Effector CD4-positive, alpha-beta T cell (primary cell): ENCODE measurements at places on chromosomes 3 and 15.
A peak's percentile ranks its signal among the peaks of the same experiment; 100 is the strongest.

DNA sequence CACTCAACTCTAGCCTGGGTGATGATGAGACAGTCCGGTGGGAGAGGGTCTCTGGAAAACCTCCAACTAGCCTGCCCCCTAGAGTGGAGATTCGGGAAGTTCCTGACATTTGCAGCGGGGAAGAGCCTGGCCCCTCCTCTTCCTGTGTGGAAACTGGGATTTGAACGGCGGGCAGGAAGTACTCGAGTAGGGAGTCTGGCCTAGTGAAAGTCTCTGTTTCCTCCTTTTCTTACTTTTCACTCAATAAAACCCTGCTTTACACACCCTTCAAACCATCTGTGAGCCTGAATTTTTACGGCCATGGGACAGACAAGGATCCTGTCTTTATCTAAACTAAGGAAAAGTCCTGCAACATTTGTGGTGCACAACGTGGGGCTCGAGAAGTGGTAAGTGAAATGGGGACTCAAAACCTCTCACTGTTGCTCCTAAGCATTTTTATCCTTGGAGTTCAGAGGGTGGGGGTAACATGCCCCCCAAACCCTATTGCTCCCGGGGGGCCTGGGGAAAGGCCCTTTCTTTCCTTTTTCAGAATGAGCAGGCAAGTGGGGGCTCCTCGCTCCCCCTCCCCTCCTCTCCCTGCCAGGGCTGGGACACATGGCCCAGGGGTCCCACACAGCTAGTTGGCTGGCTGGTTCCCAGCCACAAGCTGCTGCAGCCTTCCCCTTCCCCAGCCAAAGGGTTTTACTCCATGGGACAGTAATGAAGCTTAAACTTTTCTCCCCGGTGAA lies 224.7 kb upstream of the GBE1 start:
- DNase-seq, result no peak

GRCh38 chr3:25151903-25152295 lies 276.2 kb upstream of the RARB start:
- no peak for DNase-seq

- peak; percentile 33 for DNase-seq
These were observed 26.7 kb downstream of the FLNB start for GRCh38 chr3:58034738-58035523.

DNA sequence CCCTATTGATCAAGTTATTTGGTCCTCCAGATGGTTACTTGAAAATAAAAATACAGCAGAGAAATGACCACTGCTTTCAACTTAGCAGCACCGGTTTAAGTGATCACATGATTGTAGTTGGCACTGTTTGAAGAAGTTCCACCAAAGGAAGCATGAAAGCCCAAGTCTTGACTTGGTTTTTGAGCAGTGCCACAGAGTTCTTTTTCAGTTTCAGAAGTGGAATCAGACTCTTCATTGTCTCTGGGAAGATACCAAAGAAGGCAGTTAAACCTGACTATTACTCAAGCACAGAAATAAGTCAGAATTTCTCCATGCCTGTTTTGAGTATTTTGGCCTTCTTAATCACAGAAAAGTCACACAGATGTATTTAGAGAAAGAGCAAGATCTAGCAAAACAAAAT lies 66.7 kb downstream of the BBX start:
- no peak for DNase-seq

DNA sequence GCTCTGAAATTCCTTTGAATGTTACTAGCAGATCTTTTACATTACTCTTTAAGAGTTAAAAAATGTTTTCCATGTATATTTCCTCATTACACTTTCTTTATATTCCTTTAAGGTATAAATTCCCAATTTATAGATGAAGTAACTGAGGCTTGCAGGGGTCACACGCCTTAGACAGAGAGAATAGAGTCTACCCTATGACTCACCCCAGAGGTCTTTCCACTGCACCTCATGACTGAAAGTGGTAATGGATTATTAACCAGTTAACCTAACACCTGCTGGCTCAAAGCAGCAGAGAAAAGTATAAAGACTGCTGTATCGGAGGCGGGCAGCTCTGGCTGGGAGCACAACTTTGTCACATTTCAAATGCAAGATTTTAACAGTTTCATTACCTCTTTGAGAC lies 37.7 kb downstream of the LDHAL6B start:
- no peak for DNase-seq

- no peak for DNase-seq
These were observed 64.1 kb upstream of the GOLGA6B start for GRCh38 chr15:72590427-72590826.

DNA sequence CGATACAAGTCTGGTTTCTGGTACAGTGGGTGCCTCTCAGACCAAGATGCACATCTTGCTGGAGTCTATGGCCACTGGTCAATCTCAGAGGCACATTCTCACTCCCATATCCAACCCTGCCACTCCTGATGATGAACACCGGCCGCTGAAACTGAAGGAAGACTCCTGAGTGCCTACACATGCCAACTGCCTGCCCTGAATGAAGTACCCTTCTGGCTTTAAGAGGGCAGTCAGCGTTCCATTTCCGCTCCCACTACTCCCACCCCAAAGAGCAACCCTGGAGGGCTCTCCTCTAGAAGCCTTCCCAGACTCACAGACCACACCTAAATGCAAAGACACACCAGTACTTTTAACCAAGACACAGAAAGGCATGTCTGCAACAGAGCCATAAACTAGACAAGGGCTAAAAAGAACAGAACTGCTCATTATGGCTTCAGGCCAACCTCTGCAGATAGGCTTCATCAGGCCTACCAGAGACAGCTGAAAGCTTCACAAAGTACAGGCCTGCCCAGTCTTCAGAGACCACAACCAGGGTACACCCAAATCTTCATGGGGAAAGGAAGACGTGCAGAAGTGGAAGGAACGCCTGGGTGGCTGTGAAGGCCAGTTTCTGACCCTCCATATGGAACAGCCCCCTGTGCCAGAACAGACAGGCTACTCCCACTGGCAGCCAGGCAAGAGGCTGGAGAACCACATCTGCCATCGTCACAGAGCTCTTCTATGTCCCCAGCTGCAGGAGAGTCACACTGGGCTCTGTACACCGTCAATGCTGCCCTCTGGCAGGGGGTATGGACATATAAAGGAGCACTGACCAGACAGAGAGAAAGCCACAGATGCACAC lies 14.3 kb downstream of the ANP32A start:
- DNase-seq, result no peak

DNA sequence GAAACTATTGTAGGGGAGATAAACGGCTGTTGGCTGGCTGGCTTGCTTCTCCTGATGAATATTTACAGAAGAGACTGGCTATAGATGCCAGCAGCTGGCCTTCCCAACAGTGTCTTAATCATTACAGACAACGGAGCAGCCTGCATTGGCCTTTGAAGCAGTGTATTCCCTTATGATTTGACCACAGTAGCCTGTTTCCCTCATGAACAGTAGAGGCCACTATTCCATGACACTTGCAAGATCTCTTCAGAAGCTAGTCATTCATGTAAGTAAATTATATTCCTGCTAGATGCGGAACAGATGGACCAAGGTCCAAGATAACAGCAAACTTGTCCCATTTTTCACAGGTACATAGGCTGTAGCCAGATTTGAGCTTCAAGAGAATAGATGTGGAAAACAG lies 47.3 kb downstream of the TMCO5A start:
- DNase-seq, result no peak

- DNase-seq, result no peak
These were observed 2.1 kb downstream of the SOX14 start for GRCh38 chr3:137766041-137766875.

DNA sequence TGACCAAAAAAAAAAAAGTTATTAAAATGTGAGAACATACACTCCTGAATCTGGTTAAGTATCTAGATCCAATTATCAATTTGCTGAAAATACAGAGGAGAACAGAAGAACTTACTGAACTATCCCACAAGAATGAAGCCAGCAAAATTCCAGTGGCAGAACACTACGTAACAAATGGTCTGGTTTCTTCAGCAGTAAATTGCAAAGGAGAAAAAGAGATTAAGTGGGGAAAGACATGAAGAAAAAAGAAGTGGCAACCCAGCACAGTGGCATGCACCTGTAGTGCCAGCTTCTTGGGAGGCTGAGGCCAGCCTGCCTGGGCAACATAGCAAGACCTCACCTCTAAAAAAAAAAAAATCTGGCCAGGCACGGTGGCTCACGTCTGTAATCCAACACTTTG lies 62.1 kb downstream of the LHFPL4 start:
- DNase-seq, result no peak

- no peak for DNase-seq
These were observed 44.8 kb upstream of the MUC4 start for GRCh38 chr3:195856410-195857084.

DNA sequence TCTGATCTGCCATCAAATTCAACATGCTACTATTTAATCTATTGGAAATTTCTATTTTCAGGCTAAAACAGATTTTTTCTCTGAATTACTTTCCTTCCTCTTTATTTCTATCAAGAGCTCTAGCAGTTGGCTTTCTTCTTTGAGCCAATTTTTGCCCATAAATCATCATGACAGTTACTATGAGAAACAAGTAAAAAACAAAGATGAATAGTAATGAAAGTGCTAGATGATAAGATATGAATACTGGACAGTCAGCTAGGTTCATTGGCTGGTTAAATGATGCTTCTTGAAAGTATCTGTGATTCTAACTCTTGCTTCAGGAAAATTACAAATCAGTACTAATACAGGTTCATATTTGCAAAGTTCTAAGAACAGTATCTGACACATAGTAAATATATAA lies 38.6 kb upstream of the NANOGP8 start:
- no peak for DNase-seq

GRCh38 chr15:63474810-63475316 lies 29.5 kb upstream of the USP3 start:
- no peak for DNase-seq

DNA sequence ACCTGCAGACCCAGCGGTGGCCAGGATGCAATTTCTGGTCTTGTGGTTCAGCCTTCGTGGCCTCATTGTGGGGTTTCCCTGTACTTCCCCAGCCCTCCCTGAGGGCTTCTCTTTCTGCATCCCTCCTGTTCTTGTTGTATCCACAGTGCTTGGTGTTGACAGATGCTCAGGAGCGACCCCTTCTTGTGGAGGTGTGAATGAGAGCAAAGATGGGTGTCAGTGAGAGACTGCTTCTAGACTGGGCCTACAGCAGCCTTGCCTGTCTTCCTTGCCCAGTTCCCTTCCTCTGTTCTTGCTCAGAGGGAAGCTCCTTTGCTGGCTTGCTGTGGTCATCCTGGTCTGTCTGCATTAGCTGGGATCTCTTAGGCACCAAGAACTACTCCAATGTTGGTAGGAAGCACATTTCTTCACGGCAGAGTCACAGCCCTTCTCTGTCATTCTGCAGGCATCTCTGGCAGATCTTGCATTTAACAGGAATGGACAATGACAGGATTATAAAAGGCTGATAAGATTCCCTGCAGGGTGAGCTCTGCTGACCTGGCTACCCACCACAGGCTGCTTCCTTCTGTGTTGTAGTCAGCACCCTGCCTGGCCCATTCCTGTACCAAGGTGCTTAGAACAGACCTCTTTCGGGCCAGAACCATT lies 317.8 kb upstream of the C2CD4B start:
- DNase-seq, result no peak

GRCh38 chr15:91572110-91572509 lies 281.4 kb upstream of the SLCO3A1 start:
- no peak for DNase-seq

- DNase-seq, result no peak
These were observed 1.5 kb downstream of the CEP97 start for GRCh38 chr3:101725890-101726275.

DNA sequence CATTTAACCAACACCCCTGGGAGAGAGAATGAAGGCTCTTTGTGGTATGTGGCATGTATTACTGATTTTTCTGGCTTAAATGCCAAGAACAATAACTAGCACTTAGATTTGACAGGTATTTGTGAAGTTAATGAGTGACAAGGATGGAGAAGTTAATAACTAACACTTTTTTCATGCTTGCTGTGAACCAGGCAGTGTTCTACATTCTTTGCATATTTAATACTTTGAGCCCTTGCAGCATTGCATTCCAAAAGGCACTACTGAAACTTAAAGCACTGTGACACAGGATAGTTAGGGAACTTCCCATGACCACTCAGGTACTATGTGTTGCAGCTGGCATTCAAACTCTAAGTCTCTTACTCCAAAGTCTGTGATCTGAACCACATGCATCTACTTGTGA lies 650.6 kb downstream of the ZPLD1 start:
- DNase-seq, result no peak

- no peak for DNase-seq
These were observed 9.6 kb downstream of the SQOR start for GRCh38 chr15:45644437-45644836.

- no peak for DNase-seq
These were observed 219.0 kb upstream of the LINGO1 start for GRCh38 chr15:77851691-77852090.

- DNase-seq, result no peak
These were observed 190.9 kb downstream of the TJP1 start for GRCh38 chr15:29631076-29632070.
